HepG2 (cell line): ENCODE measurements at places on chromosomes 3 and 15.
A peak's percentile ranks its signal among the peaks of the same experiment; 100 is the strongest.

- DNase-seq, result peak; percentile 52
These were observed 151.4 kb downstream of the IGF1R start for GRCh38 chr15:98799461-98800390.

DNA sequence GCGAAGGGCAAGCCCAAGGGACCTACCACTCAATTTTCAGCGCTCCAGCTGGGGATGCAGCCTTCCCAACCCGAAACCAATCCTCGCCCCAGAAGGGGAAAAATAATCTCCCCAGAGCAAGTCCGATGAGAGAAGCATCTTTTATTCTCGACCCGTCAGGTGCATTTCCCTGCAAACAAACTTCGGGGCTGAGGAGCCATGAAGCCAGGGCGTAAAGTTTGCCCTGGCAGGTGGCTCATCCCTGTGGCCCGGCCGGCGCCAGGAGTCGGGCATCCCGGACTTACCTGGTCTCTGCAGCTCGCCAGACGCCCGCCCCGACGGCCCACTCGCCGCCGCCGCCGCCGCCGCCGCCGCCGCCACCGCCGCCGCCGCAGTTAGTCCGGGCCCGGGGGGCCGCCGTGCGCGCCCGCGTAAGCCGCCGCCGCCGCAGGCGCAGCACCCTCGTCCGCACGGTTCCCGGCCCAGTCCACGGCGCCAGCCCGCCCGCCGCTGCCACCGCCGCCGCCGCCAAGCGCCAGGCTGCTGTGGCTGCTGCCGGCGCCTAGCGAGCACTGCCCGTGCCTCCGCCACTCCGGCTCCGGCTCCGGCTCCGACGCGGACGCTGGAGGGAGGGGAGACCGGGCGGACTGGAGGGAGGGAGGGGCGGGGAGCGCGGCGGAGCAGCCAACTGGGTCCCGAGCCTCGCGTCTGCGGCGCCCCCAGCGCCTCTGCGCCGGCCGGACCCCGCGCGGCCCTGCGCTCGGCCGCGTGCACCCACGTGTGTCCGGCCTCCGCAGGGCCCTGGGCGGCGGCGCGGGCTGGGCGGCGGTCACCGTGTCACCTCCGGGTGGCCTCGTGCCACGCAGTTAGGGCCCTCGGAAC is at the start of gene CNTN3:
CNTN3 (minus strand) TSS at position 553 of the 861 bp plus-strand sequence. CDS start 93,547 bp downstream, outside the sequence.
- no peak for DNase-seq

DNA sequence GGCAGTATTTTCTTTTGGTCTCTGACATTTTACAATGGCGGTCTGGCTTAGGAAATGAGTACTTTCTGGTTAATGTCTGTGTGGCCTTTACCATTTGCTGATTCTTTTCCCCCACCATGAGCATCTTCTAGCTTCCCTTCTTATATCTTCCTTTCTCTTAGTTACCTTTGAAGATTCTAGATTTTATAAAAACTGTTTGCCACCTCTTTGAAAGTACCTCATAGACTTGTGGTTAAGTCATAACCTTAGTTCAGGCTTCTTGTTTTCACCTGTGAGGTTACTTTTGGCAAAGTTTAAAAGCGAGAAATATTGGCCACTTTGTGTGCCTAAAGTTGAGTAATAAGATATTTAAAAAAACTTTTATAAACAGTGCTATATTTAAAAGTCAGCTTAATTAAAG is 147.4 kb downstream of the FMN1 start:
- DNase-seq, result no peak

GRCh38 chr3:148911173-148911572 is 46.1 kb downstream of the CPA3 start:
- no peak for DNase-seq
